ENCODE measurements at places on chromosomes 16 and 17. TPM values are rescaled to one million over a fixed set of nuclear protein-coding genes. Genes with fewer than 3 reads are reported as not detected.
A peak's percentile ranks its signal among the peaks of the same experiment; 100 is the strongest.

GRCh38 chr17:56815711-56816110, 18.0 kb downstream of the C17orf67 start:
- no peak for DNase-seq

DNA sequence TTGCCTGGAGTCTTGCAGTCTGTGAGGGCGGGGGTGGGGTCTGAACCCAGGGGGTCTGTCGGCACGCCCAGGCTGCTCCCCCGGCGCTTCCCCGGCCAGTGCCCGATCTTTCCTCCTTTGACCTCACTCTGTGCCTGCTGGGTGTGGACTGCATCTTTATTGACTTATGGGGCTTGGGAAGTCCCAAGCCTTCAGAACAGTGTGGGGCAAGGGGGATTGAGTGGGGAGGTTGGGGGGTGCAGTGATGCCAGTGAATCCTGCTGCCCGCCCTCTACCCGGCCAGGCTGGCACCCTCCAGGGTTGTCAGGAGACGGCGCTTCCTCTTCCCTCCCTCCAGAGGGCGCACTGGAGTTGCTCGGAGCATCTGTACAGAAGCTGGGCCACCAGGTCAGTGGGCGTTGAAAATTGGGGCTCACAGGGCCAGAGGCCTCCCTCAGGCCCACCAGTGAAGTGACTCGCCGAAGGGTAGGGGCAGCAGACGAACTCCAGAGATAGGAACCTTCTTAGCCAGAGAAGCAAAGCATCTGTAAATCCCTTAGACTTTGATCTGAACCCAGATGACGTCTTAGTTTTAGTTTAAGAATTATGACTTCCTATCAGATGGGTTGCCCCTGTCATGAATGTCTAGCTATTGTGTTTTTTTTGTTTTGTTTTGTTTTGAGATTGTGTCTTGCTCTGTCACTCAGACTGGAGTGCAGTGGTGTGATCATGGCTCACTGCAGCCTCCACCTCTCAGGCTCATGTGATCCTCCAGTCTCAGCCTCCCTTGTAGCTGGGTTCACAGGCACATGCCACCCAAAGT, 184.8 kb upstream of the CIBAR2 start:
- no peak for DNase-seq

The SLC16A6 gene
- 11.1 TPM for total RNA-seq

DNA sequence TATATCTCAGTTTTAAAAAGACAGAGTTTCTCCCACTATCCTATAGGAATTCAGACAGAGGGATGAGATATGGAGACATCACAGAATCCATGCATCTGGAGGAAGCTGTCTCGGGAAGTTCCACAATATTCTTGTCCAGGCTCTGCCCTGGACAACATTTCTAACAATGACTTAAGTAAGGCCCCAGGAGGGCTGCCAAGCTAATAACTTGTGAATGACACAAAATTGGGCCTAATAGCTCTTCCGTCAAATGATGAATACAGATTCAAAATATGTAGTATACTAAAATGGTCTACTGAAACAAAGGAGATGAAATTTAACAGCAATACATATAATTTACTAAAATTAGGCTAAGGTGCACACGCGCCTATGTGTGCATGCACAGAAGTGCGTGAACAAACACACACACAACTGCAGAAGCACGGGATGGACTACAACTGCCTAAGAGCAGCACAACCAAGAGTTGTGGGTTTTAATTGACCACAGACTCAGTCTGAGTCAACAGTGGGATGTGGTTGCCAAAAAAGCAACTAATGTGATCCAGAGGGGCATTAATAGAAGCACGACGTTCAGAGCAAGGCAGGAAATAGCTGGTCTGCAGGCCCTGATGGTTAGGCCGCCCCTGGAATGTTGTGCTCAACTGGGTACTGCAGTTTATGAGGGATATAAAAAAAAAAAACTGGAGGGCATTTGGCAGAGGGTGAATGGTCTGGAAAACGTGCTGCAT, 26.3 kb upstream of the HS3ST2 start:
- peak; percentile 53 for DNase-seq

- no peak for DNase-seq
Observed at GRCh38 chr16:74123195-74123594, 173.4 kb upstream of the PSMD7 start.

DNA sequence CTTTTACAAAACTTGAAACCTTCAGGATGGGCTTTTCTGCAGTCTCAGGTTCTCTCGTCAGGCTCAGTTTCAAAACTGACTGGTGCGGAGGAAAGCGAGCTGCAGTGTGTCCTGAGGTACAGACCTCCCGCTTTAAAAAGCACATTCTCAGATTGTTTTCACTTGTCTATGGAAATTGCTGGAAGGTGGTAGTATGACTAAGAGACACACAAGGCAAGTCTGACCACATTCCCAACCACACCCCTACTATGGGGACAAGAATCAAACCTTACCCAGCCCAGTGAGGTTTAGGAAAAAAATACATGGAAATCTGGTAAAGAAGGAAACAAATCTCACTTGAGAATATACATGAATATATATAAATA, 18.2 kb downstream of the SRP68 start:
- no peak for DNase-seq

The KRTAP4-6 gene
- total RNA-seq, result not detected

DNA sequence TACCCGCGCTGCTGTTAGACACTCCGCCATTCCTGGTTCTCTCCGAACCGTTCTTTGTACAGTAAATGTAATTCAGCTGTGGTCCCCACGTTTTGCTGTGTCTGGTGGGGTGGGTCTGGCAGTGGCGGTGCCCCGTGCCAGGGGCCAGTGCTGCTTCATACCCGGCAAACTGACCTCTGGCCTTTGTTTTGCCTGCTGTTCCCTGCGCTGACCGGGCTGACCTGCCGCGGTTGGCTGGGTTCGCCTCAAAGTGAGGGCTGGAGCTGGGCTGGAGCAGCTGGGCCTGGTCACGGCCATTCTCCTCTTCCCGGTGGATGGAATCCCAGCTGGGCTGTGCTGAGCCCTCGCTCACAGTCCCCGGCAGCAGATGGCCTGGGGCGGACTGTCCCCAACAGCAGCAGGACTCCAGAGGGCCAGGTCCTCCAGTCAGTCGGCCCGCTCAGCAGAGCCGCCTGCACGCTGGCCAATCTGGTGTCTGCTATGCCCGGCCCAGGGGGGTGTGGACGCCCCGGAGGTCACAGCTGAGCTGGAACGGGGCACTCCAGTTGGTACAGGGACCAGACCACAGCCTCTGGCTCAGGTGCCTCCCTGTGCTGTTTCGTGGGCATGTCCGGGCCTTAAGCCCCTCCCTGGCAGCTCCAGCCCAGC, 1.5 kb upstream of the WFIKKN1 start:
- DNase-seq, result no peak

DNA sequence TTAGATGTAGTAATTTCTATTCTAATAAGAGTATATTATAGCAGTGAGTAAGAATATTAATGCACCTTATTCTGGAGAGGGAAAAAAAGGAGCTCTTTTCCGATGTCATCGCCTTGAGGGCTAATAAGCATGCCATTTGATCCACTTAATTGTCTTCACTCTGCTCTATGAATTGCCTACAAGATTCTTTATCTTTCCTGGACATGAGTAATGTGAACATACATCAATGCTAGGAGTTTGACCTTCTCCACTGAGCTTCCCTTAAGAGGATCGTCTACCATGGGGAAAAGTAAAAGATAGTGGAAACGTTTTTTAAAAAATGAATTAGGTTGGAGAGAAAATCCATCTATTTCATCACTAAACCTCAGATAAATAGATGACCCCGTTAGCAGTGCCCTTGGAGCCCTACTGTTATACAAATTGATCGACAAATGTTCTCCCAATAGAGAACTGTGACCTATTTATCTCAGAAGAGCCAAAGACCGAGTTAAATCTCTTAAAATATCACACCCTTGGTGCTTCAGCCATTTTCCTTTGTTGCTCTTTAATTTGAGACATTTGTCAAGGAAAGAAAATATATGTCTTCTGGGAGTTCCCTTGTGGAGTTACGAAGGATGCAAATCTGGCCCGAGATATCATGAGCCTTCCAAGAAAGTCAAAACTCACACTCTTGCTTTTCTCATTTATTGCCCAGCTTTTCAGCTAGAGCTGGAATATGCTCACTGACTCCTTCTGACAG, 898.5 kb downstream of the KCNJ2 start:
- no peak for DNase-seq

The KRTAP4-9 gene
- total RNA-seq, result not detected

DNA sequence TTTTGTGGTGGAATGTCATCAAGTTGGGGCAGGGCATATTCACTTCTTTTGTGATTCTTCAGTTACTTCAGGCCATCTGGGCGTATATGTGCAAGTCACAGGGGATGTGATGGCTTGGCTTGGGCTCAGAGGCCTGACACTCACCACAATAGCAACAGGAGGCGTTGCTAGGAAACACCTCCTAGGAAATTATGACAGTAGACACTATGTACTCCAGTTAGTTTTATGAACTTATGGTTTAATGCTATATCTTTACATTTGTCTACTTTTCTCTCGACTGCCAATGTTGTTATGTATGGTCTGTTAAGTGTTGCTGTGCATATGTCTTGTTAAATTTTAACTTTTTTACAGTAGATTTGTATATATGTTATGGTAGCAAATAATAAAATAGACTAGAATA, 788.7 kb upstream of the GOT2 start:
- no peak for DNase-seq

DNA sequence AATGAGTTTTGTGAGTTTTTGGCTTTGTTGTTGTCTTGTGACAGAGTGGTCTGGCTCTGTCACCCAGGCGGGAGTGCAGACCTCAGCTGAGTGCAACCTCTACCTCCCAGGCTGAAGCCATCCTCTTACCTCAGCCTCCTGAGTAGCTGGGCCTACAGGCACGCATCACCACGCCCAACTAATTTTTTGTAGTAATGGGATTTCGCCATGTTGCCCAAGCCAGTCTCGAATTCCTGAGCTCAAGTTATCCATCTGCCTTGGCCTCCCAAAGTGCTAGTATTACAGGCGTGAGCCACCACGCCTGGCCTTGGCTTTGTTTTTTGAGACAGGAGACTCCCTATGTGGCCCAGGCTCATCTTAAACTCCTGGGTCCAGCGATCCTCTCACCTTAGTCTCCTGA, 15.1 kb downstream of the CRK start:
- DNase-seq, result no peak

The ZG16B gene
- total RNA-seq, result 2.4 TPM

DNA sequence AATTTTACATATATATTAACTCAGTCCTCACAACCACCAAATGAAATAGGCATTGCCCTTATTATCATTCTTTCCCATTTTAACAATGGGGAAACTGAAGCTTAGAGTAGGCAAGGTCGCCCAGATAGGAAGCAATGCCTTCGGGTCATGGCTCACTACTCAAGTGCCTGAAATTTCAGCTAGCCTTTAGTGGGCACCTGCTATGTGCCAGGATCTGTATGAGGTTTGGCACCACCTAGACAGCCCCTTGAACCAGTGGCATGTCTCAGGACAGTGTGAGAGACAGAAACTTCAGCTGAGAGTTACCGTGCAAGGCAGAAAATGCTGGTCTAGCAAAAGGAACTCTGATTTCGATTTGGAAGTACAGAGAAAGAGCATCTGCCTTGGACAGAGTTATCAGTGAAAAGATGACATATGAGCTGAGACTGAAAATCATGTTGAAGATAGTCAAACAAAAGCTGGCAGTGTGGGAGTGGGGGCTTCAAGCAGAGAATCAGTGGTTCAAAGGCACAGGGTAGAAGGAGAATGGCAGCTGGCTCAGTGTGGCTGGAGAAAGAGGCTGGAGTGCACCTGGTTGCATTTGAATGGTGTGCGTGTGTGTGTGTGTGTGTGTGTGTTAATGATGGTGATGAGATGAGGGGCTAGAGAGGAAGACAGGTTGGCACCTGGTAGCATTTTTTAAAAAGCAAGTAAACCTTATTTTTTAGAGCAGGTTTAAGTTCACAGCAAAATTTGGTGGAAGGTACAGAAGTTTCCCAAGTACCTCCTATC, 29.1 kb downstream of the CDH13 start:
- no peak for DNase-seq

DNA sequence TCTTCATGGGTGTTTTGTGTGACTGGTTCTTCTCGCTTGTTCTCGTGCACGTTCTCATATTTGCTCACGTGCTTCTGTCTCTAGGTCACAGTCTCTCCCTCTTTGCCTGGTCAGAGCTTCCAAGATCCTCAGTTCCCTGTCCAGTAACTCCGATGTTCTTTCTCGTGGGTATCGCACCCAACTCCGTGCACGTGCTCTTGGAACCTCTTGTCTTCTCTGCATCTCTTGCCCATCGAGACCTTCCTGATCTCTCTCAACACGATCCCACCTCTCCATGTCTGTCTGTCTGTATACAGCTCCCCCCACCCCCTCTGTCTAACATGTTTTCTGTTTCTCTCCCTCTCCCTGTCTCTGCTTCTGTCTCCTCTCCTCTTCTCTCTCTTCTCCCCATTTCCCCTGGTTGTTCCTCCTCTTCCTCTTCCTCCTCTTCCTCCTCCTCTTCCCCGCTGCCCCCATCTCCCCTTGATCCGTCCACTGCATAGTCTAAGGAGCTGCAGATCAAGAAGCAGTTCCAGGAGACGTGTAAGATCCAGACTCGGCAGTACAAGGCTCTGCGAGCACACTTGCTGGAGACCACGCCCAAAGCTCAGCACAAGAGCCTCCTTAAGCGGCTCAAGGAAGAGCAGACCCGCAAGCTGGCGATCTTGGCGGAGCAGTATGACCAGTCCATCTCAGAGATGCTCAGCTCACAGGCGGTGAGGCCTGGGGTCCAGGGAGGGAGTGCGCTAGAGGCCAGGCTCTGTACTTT, 6.1 kb downstream of the HIRIP3 start:
- DNase-seq, result no peak

The FOXJ1 gene
- 41.0 TPM for total RNA-seq

- no peak for DNase-seq
Observed at GRCh38 chr17:77666881-77667395, 291.6 kb upstream of the TNRC6C start.

The EME1 gene
- 3.1 TPM for total RNA-seq

- no peak for DNase-seq
Observed at GRCh38 chr17:48930435-48930873, 14.2 kb downstream of the SNF8 start.

The UNK gene
- total RNA-seq, result 33.9 TPM

Measured in spinal cord (tissue), 10 donors.